ENCODE measurements at places on chromosomes 16 and 17.

- DNase-seq, result no peak
Measured at GRCh38 chr16:116015-116414, 22.5 kb downstream of the NPRL3 start.

DNA sequence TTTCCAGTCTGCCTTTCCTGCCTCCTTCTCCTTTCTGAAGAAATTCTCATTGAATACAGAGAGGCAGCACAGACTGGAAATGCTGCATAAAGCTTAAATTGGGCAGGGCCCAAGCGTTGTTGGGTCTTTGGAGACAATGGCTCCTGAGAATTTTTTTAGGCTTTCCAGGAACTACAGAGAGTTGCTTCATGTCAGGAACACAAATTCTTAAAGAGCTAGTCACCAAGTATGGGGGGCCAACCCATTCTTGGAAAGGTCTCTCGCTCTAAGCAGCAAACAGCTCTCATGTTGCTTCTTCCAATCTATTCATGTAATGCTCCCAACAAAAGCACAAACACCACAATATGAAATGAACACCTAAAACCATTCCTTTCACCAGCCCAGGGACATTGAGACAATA is 6.9 kb downstream of the HNF1B start:
- DNase-seq, result no peak

DNA sequence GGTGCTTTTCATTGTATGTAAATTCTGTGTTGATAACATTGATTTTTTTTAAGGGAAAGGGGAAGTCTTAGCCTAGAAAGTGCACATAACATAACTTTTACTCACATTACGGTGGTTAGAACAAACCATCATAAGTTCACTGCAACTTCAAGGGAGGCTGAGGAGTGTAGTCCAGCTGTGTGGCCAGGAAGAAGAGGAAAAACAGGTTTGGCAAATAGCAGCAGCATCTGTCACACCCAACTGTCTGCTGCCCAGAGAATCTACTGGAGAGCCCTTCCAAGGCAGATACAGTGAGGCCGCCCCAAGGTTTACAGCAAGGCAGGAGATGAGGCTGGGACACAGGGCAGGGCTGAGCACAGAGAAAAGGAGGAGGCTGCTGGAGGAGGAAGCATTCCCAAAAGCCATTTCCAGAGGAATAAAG is 60.6 kb downstream of the AIPL1 start:
- DNase-seq, result no peak

DNA sequence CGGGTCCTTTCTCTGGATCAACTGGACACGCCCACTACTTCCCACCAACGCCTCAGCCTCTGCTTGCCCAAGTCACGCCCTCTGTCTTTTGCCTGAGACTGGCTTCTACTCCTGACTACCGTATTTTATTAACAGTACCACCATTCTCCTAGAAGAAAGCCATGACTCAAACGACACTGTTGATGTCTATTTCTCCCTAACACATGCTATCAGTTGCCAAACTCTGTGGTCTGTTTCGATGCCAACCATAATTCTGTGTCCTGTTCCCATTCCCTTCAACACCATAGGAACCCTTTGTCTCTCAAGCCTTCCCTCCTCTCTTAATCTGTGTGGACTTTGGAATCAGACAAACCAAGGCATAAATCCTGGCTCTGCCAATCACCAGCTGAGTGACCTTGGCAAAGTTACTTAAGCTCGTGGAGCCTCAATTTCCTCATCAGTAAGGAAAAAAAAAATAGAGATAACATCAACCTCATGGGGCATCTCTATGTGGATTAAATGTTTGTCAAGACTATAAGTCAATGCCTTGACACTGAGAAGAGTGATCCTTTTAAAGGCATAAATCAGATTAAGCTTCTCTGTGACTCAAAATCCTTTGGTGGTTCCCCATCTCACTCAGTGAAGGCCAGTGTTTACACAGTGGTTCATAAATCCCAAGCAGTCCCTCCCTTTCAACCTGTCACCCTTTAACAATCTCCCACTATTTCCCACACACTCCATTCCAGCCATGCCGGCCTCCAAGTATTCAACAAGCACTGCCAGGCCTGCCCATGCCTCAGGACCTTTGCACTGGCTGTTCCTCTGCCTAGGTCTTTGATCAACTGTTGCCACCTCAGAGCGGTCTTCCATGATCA is 45.6 kb downstream of the ERN1 start:
- no peak for DNase-seq

GRCh38 chr17:41620583-41621434 is 3.6 kb downstream of the KRT17 start:
- DNase-seq, result no peak

DNA sequence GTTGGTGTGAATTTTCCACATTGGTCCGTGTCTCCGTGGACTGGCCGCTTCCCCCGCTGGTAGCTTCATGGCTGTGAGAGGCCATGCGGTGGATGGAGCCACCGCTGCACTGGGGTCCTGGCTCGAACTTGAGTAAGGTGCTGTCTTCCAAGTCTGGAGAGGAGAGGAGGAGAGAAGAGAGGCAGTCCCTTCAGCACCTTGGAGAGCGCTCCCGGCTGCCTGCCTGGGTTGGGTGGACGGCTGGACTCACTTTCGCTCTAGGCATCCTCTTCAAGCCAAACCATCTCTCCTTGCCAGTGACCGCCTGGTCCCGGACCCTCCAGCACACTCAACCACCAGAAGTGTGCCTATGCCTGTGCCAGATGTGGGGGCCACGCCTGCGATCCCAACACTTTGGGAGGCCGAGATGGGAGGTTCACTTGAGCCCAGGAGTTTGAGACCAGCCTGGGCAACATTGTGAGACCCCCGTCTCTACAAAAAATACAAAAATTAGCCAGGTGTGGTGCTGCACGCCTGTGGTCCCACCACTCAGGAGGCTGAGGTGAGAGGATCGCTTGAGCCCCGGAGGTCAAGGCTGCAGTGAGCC is 6.2 kb downstream of the JPH3 start:
- peak; percentile 75 for DNase-seq

DNA sequence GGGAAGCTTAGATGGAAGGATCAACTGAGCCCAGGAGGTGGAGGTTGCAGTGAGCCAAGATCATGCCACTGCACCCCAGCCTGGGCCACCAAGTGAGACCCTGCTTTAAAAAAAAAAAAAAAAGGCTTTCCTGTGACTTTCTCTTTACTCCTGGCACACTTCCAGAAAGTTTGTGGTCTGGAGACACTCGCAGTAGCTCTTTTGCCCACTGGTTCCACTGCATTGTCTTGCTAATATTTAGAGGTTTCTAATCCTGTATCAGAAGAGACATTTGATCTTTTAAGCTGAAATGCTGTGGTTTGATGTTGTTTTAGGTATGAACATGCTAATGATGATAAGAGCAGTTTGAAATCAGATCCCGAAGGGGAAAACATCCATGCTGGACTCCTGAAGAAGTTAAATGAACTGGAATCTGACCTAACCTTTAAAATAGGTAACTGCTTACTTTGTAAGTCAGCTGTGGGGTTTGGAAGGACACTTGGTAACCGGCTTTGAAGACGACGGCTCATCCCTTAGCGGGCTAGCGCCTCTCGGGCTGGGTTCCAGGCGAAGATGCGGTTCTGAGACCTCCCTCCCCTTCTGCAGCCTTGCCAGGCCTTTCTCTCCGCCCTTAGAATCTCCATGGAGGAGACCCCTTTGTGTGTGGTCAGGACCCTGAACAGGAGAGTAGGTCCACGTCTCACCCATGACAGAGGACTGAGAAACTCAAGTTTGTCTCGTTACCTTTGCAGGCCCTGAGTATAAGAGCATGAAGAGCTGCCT is 23.1 kb downstream of the NTAN1 start:
- DNase-seq, result no peak

DNA sequence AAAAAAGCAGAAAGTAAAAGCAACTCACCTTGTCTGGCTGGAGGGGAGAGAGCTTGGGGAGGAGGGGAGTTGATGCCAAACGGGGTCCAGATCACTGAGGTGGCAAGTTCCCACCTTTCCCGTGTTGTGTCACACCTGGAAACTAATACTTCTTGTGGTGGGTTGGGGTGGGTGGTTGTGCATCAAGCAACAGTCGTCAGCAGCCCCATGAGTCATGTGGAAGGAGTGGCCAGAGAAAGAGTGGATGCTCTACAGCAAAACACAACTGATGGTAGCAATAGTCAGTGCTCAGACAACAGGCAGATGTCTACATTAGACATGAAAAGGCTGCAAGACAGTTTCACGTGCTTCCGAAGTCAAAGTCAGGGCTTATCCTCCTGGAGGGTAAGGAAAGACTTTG is 35.4 kb downstream of the ARSG start:
- no peak for DNase-seq

DNA sequence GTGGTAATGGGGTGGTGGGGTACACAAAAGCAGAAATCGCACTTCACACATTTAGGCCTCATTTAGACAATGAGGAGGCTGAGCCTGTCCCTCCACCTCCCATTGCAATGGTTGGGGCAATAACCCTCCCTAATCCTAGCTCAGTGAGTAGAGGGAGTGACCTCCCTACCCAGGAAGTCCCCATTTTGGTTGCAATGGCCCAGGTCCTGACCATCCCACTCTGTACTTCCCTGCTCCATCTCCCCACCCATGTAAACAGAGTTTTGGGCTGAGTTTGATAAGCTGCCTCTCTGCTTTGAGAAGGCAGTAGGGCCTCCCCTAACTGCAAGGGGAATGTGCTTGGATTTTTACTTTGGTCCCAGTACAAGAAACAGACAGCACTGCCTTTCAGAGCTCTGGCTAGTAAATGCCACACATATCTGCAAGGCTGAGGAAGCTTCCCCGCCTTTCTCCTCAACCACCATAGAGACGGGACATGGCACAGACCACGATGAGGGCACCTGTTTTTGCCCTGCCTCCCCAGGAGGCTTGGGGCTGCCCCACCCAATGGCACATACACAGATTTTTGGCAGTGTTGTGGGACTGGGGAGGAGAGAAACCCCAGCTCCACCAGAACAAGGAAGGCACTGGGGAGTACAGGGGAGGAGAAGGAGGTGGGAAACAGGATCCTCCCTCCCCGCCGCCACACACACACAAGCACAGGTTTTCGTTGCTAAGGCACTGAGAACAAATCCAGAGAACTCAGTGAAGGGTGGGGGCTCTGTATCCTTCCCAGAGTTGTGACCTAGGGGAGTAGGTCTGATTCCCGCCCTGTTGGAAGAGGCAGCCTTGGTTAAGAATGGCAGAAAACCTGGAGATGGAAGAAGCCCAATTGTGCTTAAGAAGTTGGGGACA is 7.3 kb downstream of the VAT1 start:
- DNase-seq, result no peak

- DNase-seq, result no peak
Measured at GRCh38 chr17:42913522-42913921, 12.9 kb downstream of the G6PC1 start.

DNA sequence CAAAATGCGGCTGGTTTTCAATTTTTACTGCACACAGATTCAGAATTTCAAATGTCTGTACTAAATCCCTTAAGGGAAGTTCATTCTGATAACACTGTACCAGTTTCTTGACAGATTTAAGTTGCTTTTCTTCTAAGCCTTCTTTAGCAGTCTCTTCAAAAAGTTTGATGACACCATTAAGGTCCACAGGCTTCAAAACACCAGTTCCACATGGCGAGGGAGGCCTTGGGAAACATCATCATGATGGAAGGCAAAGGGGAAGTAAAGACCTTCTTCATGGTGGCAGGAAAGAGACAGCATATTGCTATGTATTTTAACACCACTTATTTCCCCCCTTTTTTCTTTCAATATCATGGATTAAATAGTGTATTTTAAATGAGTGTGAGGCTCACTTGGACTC is 24.5 kb downstream of the NLRC5 start:
- DNase-seq, result no peak

DNA sequence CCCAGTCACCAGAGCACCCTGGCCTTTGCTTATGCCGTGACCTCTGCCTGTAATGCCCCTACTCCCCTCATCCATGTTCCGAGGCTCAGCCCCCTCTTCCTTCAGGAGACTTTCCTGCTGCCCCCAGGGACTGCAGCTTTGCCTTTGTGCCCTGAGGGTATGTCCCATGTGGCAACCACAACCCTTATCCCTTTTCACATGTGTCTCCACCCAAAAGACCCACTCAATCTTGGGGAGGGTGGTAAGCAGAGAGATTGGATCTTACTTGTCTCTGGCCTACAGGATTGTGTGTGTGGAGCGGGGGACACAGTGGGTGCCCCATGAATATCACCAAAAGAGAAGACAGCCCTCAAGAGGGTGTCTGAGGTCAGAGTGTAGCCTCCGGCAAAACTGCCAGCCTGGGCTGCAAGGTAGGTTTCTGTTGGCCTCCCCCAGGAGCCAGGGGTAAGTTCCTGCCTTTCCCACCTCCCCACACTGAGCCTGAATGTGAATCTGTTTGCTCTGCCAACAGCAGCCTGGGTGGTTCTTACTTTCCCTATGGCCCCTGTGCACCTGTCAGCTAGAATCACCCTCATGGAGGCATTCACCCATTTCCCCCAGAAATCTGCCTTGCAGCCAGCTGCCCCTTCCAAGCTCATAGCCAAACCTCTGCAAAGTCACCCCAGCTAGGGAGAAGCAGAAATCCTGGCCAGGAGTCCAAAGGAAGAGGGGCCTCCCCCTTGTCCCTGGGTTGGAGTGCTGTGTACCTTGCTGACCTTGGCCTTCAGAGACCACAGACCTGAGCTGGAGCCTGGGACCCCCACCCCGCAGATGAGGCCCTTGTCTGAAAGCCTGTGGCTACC is 11.5 kb upstream of the C17orf113 start:
- no peak for DNase-seq

DNA sequence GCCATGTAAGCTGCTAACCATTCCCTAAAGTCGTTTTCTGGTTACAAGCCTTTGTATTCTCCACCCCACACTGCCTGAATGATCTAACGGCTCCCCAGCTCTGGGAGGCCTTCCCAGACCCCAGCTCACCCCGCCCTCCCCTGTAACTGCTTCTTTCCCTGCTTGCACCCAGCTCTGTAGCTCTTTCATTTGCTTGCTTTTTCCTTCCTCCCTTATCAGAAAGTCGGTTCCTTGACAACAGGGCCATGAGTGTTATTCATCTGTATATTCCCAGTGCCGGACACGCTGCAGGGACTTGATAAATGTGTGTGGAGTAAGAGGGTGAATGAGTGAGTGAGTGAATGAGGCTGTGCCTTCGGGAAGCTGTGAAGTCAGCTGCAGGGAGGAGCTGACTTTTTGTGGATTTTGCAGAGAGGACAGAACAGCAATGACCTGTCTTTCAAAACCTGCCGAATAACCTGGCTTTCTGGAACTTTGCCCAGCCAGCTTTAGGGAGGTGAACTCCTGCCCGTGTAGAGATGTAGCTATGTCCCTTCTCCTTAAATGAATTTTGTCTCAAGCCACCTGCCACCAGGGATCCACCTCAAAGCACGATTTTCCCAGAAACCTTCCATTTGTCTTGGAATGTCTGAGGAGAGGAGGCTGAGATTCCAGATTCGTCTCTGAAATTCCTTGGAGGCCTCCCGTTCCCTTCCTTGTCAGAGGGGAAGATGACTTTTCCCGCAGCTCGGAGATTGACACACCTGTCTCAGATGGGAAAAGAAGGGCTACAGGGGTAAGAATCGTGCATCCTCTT is 20.0 kb upstream of the CACNG4 start:
- DNase-seq, result no peak

- no peak for DNase-seq
Measured at GRCh38 chr17:55768936-55769624, 18.2 kb downstream of the PCTP start.

GRCh38 chr16:27547134-27547533 is 2.6 kb downstream of the GTF3C1 start:
- DNase-seq, result peak; percentile 60

- no peak for DNase-seq
Measured at GRCh38 chr17:81563861-81564586, 11.9 kb upstream of the FAAP100 start.

GRCh38 chr16:28974007-28974436 is 556 bp upstream of the SPNS1 start:
- DNase-seq, result no peak

GRCh38 chr17:57406981-57407286 is 150.6 kb downstream of the MSI2 start:
- DNase-seq, result no peak

GRCh38 chr17:81903896-81904599 is 2.0 kb downstream of the NPB start:
- DNase-seq, result no peak
